ENCODE measurements at places on chromosomes 7 and 10.

DNA sequence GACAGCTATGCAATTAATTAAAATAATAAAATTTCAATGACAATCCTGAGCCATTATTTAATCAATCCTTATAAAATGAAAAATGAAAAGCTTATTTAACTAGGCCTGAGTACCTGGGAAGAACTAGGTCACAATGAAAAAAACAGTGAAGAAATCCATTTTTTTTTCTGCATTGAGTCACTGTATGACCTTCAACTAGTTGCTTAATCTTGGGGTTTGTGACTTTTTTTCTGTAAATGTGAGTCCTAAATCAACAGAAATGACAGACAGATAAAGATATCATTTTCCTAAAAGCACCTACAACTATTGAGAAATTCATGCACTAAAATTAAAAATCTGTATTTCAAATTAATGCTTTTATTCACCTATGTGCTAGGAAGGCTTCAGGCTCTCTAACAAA lies 96.8 kb downstream of the TMEM26 start:
- DNase-seq, result no peak

- DNase-seq, result no peak
Observed at GRCh38 chr10:97656777-97657176, 16.3 kb downstream of the PI4K2A start.

DNA sequence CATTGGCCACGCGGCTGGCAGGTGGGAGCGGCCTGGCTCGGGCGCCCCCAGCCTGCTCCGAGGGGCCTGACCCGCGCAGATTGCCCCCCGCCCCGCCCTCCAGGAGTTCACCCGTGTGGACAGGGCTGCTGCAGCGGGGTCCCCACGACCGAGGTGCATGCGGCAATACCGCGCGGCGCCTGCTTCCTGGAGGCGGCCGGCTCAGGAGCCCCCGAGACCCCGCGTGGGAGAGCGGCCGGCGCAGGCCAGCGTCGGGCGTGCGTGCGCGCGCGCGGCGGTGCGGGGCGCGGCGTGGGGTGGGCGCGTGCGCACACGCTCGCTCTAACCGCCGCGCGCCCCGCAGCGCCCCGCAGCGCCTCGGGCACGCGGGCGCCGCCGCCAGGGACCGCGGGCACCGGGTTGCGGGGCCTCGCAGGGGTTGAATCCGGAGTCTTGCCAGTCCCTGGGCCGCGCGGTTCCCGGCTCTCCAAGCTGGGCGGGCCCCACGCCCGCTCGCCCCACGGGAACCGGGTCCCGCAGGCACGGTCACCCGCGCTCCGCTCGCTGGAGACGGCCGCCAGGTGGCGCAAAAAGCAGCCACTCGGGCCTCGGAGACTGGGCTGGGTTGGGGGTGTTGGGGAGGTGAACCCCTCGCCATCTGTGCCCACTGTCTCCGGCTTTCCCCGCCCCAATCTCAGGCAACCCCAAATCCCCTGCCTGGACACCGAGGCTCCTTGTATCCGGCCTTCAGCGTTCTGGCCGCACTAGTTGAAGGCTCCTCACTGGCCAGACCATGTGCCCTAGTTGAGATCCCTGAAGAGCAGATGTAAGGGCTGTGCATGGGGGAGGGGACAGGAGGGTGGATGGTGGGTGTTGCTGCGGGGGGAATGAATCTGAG lies 1.3 kb upstream of the ACHE start:
- peak; percentile 73 for DNase-seq

DNA sequence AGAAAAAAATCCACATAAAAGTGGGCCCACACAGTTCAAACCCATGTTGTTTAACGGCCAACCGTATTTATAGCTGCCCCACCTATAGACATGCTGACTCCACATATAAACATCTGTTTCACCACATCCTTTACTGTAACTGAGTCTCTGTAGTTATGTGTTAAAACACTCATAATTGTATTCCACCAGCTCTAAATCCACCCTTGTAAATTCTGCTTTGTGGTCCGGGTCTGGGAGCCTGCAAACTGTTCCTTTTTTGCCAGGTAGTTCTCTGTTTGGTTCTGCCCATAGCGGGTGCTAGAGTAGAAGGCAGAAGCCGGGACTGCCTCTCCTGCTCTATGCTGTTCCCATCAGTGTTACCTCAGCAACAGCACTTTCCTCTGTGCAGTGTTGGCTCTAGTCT lies 20.2 kb upstream of the FHIP2A start:
- DNase-seq, result peak; percentile 30

DNA sequence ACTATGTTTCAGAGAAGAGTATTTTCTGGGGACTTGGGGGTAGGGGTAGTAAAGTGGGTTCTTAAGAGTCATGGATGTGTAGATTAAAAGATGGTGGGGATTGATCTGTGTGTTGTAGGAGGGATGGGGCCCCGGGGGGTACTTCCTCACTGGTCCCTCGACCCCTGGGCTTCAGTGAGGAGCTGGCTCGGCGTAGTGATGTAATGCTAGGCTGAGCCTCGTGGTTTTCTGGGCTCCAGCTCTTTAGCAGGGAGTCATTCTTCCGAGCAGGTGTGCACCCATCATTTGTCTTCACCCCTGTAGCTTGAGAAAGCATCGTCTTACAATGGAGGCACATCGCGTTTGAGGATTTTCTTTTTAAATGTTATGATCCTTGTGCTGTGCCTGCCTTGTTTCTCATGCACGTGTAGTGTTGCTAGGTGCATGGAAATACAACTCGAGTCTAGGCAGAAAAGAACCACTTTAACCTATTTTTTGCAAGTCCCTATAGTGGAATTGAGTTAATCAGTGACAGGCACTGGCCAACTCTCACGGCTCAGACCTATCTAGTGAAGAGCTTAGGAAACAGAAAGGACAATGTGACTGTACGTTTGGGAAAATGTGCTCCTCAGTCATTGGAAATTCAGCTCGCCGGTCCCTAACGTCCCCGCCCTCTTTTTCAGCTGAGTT lies 106.1 kb upstream of the BTBD16 start:
- DNase-seq, result no peak

All from GM13977 (cell line).